ENCODE measurements at places on chromosomes 12 and 14.

GRCh38 chr12:26428420-26428819 is 233.0 kb downstream of the SSPN start:
- DNase-seq, result no peak

DNA sequence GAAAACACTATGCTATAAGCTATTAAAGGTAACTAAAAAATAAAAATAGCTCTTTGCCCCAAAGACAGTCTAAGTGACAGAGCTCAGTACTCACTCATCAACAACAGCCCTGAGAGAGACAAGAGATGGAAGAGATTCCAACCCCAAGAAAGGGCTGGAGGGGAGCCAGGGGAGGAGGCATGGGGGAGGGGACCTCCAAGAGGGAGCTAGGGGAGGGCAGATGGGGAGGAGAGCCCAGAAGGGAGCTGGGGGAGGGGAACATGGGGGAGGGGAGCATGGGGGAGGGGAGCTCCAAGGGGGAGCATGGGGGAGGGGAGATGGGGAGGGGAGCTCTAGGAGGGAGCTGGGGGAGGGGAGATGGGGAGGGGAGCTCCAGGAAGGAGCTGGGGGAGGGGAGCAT is 7.7 kb downstream of the SSH1 start:
- no peak for DNase-seq

- no peak for DNase-seq
These were observed 203.6 kb downstream of the NOVA1 start for GRCh38 chr14:26394150-26394810.

DNA sequence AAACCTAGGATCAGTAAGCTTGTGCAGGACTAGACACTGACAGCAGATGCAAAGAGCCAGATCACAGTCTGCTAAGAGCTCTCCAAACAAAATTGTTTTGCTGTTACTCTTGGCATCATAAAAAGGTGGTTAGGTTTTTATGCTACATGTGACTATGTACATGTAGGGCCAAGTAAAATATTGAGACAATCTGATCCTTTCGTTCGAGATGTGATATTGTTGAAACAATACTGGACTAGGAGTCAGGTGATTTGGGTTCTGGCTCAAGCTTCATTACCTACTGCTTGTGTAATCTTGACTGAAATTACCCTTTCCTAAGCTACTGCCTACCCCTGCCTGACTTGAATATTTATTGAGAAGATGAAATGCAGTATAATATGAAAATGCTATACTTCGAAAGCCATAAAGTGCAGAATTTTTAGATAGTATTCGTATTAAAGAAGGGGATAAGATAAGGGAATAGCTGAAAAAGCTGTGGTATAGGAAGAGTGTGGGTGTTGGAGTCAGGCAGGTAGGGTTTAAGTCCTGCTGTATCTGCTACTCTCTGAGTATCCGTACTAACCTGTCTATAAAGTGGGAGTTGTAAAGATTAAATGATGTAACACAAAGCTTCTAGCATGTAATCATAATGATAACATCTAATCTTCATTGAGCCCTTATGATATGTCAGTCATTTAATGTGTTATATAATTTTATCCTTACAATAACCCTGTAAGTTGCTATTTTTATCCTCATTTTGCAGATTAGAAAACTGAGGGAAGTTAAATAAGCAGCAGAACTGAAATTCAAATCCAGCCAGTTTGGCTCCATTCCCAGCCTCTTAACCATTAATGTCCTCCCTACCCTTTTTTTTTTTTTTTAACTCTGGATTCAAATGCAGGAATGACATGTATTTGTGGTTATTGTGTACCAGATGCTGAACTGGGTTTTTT is 38.6 kb upstream of the ATF1 start:
- no peak for DNase-seq

- no peak for DNase-seq
These were observed 178.8 kb downstream of the EXOC5 start for GRCh38 chr14:57089901-57090300.

DNA sequence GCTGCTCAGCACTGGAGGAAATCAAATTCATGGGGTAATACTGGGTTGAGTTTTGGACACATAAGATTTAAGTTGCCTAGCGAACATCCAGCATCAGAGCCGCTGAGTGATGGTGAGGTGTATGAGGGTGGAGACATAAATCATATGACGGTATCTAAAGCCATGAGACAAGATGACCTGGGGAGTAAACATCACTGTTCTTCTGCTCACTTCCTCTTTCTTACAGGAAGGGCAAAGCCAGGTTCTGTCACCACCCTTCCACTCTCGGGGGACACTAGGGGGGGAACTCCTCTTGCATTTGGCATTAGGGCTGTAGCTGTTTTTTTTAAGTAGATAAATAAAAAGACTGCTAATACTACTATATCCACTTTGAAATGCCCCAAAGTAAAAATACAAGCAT is 24.0 kb downstream of the PRDM4 start:
- DNase-seq, result no peak

GRCh38 chr12:53596920-53597363 is 29.2 kb downstream of the ATF7 start:
- no peak for DNase-seq

GRCh38 chr12:76908303-76909017 is 29.6 kb upstream of the CSRP2 start:
- DNase-seq, result no peak

DNA sequence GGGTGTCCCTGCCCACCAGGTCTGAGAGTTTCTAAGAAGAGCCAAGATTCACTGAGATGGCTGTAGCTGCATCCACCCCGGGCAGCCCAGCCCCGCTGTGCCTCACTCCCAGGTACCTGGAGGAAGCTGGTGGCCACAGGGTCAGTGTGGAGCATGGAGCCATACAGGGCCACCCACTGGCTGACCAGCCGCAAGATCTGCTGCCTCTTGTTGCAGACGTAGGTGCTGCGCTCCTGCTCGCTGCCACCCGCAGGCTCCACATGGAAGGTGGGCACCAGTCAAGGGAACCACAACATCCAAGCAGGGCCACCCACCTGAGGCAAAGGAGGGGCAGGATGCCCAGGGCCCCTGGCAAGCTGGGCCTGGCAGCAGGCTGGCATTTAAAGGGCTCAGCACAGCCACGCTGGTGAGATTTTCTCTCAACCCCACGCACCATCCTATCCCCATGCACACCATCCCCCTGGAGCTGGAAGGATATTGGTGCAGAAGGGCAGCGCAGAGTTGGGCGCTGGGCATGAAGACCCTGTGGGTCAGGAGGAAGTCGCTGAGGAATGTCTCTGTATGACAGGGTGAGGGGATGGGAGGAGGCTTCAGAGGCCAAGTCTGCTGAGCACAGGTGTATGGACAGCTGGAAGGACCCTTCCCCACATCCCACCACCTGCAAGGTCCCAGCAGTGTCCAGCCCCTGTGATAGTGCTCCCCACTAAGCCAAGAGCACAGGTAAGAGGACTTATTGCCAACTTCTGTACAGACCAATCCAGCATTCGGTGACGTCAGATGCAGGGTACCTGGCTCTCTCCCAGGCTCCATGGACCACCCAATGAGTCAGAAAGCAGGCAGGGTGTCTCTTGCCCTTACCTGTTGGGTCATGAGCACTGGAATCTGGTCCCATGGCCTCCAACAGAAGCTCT is 10.8 kb downstream of the RAPGEF3 start:
- DNase-seq, result no peak

DNA sequence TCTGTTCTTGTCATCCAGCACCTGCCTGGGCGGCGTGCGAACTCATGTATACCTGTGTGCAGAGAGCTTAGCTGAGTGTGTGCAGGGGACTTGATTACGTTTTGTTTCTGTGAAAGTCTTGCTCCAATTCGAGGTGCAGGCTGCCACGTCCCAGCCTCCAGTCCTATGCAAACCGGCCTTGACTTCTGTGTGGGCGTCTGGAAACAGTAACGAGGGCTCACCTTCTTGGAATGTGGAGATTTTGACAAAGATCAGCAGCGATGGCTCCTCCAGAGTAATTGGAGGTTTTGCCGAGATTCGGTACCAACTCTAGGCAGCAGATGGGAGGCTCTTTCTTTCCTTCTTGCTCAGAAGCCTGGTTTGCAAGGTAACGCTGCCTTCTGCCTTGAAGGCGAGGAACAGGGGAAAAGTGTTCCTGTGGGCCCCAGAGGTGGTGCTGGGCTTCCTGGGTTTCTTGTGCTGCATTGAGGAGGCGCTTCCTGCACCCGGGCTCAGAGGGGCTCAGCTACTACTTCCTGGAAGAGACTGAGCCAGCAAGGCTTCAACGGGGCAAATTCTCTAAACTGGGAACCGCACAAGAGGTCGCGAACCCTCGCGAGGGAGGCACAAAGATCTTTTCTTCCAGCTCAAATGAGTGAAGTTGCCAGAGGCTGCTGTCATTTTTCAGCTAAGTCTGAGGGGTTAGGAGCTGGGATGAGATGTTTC is 249.0 kb downstream of the AACS start:
- DNase-seq, result no peak

GRCh38 chr12:45575823-45576475 is 153.6 kb upstream of the ARID2 start:
- no peak for DNase-seq

- DNase-seq, result no peak
These were observed 25.7 kb upstream of the FZD10 start for GRCh38 chr12:130136509-130137039.

GRCh38 chr14:92539419-92539818 is 25.8 kb downstream of the RIN3 start:
- DNase-seq, result no peak

- no peak for DNase-seq
These were observed 480 bp downstream of the PTPN6 start for GRCh38 chr12:6951551-6952120.

- DNase-seq, result no peak
These were observed 27.3 kb upstream of the EMP1 start for GRCh38 chr12:13169272-13169671.

DNA sequence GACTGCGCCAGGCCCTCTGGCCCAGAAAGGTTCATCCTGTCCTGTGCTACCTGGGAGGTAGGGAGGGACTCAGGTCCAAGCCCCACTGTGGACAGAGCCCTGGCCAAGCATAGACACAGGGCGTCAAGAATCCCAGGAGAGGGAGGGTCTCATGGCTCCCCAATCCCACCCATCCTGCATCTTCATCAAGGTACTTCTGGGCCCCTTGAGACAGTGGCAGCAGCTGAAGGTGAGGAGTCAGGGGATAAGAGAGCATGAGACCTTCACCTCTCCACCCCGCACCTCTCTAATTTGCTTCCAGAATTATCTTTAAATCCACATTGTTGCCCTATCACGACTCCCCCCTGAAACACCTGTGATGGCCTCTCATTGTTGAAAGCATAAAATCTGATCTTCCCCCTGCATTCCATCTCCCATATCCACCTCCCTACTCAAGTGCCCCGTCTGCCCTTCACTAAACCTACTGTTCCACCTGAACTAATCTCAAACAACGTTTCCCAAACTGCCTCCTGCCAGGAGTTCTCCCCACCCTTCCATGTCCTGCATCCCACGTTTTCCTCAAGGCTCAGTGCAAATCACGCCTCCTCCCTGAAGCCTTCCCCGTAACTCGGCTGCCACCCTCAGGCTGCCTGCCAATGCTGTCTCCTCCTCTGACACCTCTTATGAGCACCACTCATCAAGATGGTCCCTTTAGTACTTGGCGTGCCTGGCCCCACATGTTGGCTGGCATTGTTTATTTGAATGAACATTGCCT is 27.1 kb downstream of the KRT18 start:
- DNase-seq, result no peak

- no peak for DNase-seq
These were observed 135.2 kb downstream of the RERGL start for GRCh38 chr12:17954788-17955187.
